Fibroblast of skin of back (primary cell): ENCODE measurements at places on chromosomes 7 and 10.

DNA sequence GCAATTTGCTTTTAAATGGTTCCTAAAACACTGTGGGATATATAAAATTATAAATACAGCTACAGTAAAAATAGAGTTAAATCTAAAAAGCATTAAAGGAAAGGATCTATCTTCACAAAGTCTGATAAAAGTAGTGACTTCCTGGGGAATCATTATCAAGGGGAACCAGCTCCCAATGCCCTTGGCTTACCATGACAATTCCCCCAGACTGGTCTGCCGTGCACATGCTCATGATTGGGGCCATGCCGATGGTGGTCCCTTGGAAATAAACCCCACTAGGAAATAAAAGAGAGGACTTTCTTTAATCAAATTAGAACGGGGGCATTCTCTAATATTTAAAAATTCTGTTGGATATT is 201.8 kb downstream of the FANK1 start:
- DNase-seq = no peak

DNA sequence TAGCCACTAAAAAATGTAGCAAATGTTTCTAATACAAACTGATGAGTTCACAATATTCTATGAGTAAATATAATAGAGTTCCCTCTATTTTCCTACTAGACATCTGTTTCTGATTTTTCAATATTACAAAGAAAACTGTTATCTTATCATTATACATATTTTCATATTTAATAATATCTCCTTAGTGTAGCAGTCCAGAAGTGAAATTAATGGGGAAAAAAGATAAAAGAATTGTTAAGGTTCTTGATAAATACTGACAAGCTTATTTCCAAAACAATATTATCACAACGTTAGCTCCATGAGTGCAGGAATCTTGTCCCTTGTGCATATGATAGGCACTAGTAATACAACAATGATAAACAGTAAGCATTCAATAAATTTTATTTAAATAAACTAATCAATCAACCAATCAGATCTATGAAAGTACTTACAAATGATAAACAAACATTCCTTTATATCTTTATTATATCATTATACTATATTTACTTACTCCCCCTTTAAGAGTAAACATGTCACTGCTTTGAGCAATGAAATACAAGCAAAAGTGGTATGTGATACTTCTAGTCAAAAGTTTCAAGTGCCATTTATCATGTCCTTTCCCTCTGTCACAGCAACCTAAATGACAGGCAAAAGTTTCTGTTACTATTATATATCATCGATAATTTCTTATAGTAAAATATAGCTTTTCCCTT is 103.1 kb downstream of the IMMP2L start:
- DNase-seq = no peak

- DNase-seq = no peak
Observed at GRCh38 chr7:121796381-121796780, 76.6 kb upstream of the PTPRZ1 start.

GRCh38 chr10:112313911-112314310 is 30.7 kb downstream of the TECTB start:
- DNase-seq = no peak

GRCh38 chr7:126489874-126490273 is 762.9 kb downstream of the GRM8 start:
- no peak for DNase-seq

GRCh38 chr7:39428221-39428620 is 138.0 kb upstream of the YAE1 start:
- peak; percentile 91 for DNase-seq

- no peak for DNase-seq
Observed at GRCh38 chr10:14330388-14331061, at the start of gene FRMD4A. TSS of gene FRMD4A (minus strand) at chr10:14330924.

GRCh38 chr10:274866-275265 is 139.6 kb downstream of the ZMYND11 start:
- DNase-seq = no peak

GRCh38 chr10:60532696-60533468 is 143.2 kb upstream of the ANK3 start:
- no peak for DNase-seq

GRCh38 chr10:25175527-25176420 is 973 bp downstream of the GPR158 start:
- no peak for DNase-seq

GRCh38 chr7:44760034-44760580 is 11.5 kb downstream of the ZMIZ2 start:
- DNase-seq = no peak

- DNase-seq = no peak
Observed at GRCh38 chr10:69508738-69509340, 57.6 kb downstream of the TSPAN15 start.

- peak; percentile 42 for DNase-seq
Observed at GRCh38 chr7:98168181-98168903, 42.9 kb upstream of the BHLHA15 start.

- peak; percentile 49 for DNase-seq
Observed at GRCh38 chr7:116340201-116340847, 130.0 kb downstream of the TES start.

- no peak for DNase-seq
Observed at GRCh38 chr7:31796375-31796774, 109.4 kb downstream of the PPP1R17 start.

DNA sequence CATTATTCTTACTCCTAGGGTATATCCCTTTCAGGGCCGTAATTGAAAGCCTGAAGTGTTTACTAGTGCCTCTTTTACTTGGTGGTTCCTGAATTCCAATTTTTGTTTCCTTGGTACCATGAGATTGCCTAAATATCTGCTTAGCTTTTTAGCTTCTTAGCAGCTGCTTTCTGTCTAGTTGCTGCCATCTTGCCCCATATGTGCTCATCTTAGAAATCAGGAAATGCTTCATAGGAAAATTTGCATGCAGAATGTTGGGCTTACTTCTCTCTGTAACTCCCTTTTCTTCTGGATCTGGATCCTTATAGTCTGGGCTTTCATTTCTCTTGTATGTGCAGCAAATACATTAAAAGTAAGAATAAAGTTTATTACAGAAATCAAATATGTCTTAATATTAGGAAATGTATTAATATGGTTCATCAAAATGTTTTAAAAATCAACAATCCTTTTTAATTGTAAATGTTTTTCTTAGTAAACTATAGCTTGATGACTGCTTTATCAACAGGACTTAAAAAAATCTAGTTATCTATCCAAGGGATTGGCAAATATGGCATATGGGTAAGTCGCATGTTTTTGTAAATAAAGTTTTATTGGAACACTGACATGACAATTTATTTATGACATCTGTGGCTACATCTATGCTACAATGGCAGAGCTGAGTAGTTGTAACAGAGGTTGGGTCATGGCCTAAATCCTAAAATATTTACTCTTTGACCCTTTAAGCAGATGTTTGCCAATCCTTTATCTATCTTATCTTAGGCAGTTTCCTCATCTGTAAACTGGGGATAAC is 73.5 kb upstream of the CDK6 start:
- DNase-seq = no peak

DNA sequence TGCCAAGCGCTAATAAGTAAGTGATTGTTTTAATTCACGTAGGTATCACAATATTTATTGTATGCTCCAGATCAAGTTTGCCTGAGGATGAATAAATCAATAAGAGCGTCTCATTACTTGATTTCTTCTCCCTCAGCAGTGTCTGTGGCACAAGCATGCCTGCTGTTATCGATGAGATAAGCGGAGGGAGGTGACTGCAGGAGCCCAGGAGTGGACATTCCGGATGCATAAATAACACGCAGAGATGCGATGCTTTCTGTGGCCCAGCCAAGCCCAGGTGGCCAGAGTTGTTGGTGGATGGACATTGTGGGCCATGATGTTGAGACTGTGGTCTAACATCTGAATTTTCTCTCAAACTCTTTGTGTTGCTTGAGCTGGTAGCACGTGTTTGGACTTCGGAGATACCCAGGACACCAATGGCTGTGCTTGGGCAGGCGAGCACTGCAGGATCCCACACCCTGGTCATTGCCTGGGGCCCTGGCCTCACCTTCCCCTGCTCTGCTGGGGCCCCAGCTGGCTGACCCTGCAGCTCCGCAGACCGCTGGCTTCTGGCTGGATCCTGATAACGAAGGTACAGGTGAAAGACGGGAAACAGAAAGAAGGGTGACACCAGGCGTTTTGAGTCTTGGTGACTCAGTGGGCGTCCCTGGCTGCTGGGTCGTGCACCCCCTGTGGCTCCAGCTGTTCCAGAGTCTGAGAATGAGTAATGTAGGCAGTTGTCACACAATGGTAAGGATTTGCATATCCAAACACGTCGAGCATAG is 31.2 kb upstream of the MNX1 start:
- no peak for DNase-seq

- no peak for DNase-seq
Observed at GRCh38 chr7:158399762-158400161, 187.9 kb downstream of the PTPRN2 start.

DNA sequence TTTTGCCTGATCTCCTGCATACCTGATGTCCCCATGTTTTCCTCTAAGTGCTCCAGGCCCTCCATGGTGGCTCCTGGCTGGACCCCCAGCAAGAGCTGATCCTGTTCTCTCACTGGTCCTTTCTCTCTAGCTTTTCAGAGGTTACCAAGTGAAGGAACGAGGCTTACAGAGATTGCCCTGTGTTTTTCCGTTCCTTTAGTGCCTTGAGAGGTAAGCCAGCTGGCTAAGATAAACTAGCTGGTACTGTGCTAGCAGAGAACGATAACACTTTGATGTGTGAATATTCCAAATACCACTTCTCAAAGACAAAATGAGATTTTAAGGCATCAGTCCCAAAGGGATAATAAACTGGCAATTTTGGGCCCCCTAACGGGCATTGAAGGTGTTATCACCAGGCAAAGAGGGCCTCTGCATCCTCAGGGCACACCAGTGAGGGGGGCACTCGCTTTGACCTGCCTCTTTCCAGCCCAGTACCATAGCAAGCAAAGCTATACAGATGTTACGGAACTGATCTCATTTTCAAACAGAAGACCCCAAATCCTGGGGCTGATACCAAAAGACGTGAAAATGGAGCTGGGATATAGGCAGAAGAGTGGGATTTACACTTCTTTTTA is 8.4 kb upstream of the CCNY start:
- no peak for DNase-seq

DNA sequence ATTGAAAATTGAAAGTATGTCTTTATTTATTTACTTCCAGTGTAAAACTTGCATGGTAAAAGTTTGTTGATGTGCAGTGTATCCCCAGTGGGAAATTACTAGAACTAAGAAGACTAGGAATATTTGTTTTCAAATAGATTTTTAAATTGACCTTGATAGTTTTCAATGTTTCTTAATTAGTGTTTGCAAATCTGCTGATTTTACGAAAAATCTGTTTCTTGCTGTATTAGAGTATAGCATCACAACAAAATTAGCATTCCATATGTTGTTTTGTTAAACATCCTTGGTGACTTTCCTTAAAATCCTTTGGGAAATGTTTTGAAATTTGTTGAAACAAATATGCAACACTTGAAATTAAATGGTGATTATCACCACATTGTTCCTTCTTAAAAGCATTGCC is 425.9 kb downstream of the SUGCT start:
- no peak for DNase-seq

DNA sequence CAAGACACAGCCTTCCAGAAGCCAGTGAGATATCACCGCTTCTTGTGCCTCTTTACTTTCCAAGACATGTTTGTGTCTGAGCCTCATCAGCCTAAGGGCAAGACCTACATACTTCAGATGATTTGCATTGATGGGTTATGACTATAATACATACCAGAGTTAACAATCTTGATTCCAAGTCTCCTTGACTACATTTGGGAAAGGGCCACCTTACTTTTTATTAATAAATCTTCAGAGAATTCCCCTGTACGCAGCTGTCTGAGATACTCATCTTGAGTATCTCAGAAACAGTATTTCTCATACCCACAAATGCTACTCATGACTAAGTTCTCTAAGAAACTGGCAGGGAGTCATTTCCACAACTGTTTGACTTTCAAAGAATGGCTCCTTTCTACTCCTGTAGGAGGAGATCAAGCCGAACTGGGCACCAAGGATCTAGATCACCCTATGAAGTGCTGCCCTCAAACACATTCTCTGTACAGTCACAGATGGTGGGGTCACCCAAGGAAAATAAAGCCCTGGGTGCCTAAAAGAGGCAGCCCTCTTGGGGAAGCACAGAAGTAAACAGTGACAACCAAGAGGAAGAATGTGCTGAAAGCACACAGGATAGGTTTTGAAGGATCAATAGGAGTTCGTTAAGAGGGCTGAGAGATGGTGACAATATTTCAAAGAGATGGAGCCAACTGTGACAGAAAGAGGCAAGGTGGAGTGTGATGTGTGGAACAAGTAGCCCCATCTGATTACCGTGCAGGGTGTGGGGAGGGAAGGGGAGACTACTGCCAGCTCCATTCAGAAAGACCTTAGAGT is 138.9 kb downstream of the JAZF1 start:
- peak; percentile 97 for DNase-seq
